ENCODE measurements at places on chromosomes 16 and 17.

DNA sequence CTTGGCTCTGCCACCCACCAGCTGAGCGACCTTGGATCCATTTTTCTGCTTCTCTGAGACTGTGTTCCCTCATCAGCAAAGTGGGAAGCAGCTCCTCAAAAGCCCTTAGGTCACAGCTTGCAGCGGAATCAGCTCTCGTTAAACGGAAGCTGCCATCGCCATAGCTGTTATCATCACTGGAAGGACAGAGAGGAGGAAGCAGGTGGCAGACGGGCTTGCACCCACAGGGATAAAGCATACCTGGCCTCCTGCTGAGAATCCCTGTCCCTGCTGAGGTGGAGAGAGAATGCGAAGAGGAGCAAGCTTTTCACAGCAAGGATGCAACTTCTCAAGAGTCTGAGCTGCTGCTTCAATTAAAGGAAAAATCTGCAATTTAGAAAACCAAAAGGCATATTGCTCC lies 106.6 kb downstream of the CLEC16A start:
- DNase-seq = peak; percentile 20

- no peak for DNase-seq
These were observed 22.9 kb upstream of the CPPED1 start for GRCh38 chr16:12826559-12826958.

DNA sequence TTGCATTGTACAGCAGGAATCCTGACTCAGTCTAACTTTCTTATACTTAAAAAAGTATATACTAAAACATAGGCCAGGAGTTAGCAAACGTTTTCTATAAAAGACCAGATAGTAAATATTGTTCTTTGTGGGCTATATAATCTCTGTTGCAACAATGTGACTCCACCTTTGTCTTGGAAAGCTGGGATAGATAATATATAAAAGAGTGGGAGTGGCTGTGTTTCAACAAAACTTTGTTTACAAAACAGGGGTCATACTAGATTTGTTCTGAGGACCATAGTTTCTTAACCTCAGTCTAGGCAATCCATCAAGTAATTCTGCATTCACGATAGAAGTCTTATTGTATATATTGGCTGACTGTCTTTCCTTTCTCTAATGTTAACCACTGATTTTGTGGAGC lies 9.0 kb upstream of the TBC1D3B start:
- no peak for DNase-seq

- peak; percentile 20 for DNase-seq
These were observed 23.9 kb upstream of the HEATR6 start for GRCh38 chr17:60102632-60103096.

GRCh38 chr16:75931043-75931442 lies 204.8 kb upstream of the CPHXL start:
- DNase-seq = no peak

DNA sequence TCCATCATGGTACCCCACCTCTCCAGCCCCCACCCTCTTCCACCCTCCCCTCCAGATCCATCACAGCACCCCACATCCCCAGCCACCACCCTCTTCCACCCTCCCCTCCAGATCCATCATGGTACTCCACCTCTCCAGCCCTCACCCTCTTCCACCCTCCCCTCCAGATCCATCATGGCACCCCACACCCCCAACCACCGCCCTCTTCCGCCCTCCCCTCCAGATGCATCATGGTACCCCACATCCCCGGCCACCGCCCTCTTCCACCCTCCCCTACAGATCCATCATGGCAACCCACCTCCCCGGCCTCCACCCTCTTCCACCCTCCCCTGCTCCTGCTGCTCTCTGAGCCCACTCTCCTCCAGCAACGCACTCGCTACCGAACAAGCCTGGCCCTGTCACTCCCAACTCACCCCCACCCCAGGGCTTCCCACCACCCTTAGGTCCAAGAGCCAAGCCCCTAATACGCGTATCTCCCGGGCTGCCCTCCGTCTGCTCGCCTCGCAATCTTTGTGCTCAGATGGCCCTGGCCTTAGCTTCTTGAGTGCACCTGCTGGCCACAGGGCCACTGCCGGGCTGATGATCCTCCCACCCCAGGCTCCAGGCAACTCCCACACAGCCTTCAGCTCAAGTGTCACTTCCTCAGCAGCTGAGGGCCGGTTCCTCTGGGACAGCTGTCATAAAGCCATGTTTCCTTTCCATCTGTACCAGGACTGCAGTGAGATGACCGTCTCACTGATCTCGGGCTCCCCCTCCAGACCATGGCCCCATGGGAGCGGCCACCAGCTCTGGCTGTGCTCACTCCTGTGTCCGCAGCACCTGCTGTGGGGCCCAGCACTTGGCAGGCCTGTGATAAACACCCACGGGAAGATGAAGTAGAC lies 25.5 kb downstream of the KDM8 start:
- DNase-seq = no peak

All from brain (organoid and tissue), 16 donors.